Lower lobe of right lung (tissue), 2 donors: ENCODE measurements at places on chromosomes 1 and 21. TPM values are rescaled to one million over a fixed set of nuclear protein-coding genes. Genes with fewer than 3 reads are reported as not detected.

LIN28A gene
- not detected for total RNA-seq

GRCh38 chr1:161733526-161733925 lies 12.2 kb downstream of the FCRLB start:
- no peak overlapping the region for H3K4me3 ChIP-seq
- no peaks in the 10 kb centered on the region for H3K36me3 ChIP-seq
- DNase-seq: no peak
- H3K4me1 ChIP-seq: peaks cover 4% of the 10 kb centered on the region
- H3K27ac ChIP-seq: no peak overlapping the region

GRCh38 chr1:11068600-11069473 lies 9.0 kb upstream of the SRM start:
- peak; percentile 18 for DNase-seq
- H3K27me3 ChIP-seq: no peaks in the 10 kb centered on the region
- H3K36me3 ChIP-seq: peaks cover 91% of the 10 kb centered on the region
- H3K4me3 ChIP-seq: no peak overlapping the region
- no peaks in the 10 kb centered on the region for H3K4me1 ChIP-seq
- H3K27ac ChIP-seq: no peak overlapping the region

DNA sequence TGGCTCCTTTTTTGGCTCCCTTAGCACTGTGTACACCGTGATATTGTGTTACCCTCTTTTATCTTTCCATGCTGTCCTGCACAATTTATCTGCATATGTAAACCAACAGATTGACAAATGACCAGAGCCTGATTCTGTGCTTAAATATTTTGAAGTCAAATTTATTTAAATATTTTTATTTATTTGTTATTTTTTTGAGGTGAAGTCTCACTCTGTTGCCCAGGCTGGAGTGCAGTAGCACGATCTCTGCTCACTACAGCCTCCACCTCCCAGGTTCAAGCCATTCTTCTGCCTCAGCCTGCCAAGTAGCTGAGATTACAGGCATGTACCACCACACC lies 12.8 kb downstream of the PMF1 start:
- peak; percentile 13 for DNase-seq
- peaks cover 87% of the 10 kb centered on the region for H3K36me3 ChIP-seq
- no peak overlapping the region for H3K27ac ChIP-seq
- no peaks in the 10 kb centered on the region for H3K27me3 ChIP-seq

DNA sequence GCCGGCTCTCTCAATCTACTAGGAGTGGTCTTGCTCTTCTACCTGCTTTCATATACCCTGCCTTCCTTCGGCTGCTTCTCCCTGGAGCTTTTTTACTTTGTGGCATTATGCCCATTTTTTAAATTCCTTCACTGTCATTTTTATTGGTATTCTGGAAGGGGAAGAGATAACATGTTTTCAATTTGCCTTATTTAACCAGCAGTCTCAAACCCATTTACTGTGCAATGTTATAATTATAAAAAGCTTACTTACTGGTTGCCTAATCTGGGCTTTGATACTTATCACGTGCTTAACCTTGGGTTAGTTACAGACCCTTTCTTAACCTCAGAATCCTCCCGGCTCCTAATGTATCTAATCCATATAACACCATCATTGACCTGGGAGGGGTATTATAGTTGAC lies 128.1 kb downstream of the SIPA1L2 start:
- H3K27me3 ChIP-seq: no peaks in the 10 kb centered on the region
- no peak overlapping the region for H3K4me3 ChIP-seq
- peaks cover 5% of the 10 kb centered on the region for H3K4me1 ChIP-seq

DNA sequence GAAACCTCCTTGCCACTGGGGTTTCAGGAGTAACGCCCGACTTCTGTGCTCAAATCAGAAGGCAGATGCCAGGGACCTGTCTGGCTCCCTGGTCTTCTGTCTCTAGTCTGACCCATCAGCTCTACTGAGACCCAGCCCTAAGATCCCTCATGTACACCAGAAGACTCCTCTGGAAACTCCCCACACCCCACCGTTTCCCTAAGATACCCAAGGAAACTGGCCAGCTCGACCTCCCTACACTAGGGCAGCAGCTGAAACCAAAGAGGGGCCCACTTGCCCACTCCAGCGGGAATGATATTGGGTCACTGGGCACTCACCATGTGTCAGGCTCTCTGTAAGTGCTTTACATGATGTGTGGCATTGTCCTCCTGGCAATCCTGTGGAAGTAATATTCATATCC lies 469 bp upstream of the S100A16 start:
- no peak overlapping the region for H3K4me3 ChIP-seq
- DNase-seq: no peak
- H3K27me3 ChIP-seq: no peaks in the 10 kb centered on the region

GRCh38 chr1:7501723-7502603 lies 269.1 kb upstream of the VAMP3 start:
- H3K36me3 ChIP-seq: no peaks in the 10 kb centered on the region
- no peaks in the 10 kb centered on the region for H3K4me1 ChIP-seq
- no peak overlapping the region for H3K4me3 ChIP-seq
- DNase-seq: no peak
- H3K27ac ChIP-seq: no peak overlapping the region
- peaks cover 5% of the 10 kb centered on the region for H3K27me3 ChIP-seq

PARP1 gene
- 59.2 TPM for total RNA-seq

- no peaks in the 10 kb centered on the region for H3K36me3 ChIP-seq
- no peak overlapping the region for H3K4me3 ChIP-seq
- no peak for DNase-seq
- H3K27me3 ChIP-seq: peaks cover 23% of the 10 kb centered on the region
Measured at GRCh38 chr1:51919684-51920083, 41.2 kb upstream of the NRDC start.

DNA sequence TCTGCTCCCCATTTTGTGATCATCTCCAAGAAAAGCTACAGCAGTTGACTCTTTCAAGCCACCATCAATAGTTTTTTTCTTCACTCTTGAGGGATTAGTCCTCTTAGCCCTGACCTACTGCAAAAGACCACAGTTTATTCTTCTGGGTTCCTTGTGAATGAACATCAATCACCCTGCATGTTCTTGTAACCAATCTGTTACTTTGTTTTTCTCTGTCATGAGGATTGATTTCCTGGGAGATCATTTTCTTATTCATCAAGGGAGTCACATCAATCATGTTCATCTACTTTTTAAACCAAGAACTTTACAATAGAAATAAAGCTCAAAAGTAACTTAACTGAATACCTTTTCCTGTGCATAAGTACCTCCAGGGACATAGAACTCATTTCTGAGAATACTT lies 21.8 kb downstream of the ILDR2 start:
- H3K36me3 ChIP-seq: no peaks in the 10 kb centered on the region
- peaks cover 6% of the 10 kb centered on the region for H3K27me3 ChIP-seq
- DNase-seq: no peak
- H3K27ac ChIP-seq: no peak overlapping the region
- H3K4me1 ChIP-seq: no peaks in the 10 kb centered on the region

DNA sequence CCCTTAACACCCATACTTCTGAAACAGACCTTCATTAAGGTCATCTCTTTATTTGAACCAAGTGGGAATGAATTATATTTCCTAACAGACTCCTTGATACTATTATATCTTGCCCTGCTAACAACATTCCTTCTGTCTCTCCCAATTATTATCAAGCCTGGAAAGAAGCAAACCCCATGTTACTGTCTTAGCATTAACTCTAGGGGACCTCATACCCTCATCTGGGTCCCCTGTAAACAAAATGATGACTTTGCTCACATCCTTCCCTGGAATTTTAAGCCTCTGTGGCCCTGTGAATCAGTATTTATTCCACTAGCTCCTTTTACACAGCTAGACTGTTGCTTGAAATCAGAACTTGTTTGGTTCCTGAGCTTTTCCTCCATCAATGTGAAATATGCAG lies 38.3 kb upstream of the BCL10 start:
- no peak overlapping the region for H3K4me3 ChIP-seq
- H3K27ac ChIP-seq: peak overlapping the region; percentile 18
- DNase-seq: no peak
- H3K36me3 ChIP-seq: no peaks in the 10 kb centered on the region
- peaks cover 17% of the 10 kb centered on the region for H3K4me1 ChIP-seq

- DNase-seq: no peak
- H3K36me3 ChIP-seq: peaks cover 3% of the 10 kb centered on the region
- H3K4me1 ChIP-seq: no peaks in the 10 kb centered on the region
- no peak overlapping the region for H3K27ac ChIP-seq
Measured at GRCh38 chr1:116585886-116586285, 15.1 kb upstream of the CD58 start.

DNA sequence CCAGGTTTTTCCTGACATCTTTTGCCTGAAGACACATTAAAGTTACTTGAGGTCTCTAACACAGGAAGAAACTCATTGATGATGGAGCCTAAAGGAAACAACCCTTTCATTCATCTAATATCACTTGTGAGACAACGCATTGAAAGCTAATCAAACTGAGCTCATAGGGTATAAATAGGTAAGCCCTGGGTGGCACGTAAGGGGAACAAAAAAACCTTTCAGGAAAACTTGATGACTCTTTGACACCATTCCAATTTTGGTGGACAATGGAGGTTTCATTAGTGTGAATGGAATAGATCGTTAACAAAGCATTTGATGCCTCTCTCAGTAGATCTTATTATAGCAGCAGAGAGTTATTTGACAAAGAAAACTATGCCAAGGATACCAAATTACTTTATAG lies 80.7 kb upstream of the DUSP10 start:
- no peak for DNase-seq
- H3K27me3 ChIP-seq: no peaks in the 10 kb centered on the region
- H3K4me1 ChIP-seq: peaks cover 6% of the 10 kb centered on the region
- no peaks in the 10 kb centered on the region for H3K36me3 ChIP-seq
- H3K27ac ChIP-seq: no peak overlapping the region

- H3K27me3 ChIP-seq: no peaks in the 10 kb centered on the region
- H3K4me1 ChIP-seq: no peaks in the 10 kb centered on the region
- no peak overlapping the region for H3K4me3 ChIP-seq
- DNase-seq: no peak
Measured at GRCh38 chr1:238177351-238177750, 286.6 kb upstream of the ZP4 start.

COL11A1 gene
- 0.56 TPM for total RNA-seq

GRCh38 chr1:48743480-48743879 lies 33.2 kb downstream of the BEND5 start:
- no peaks in the 10 kb centered on the region for H3K27me3 ChIP-seq
- no peak overlapping the region for H3K27ac ChIP-seq
- no peaks in the 10 kb centered on the region for H3K4me1 ChIP-seq
- H3K36me3 ChIP-seq: peaks cover 23% of the 10 kb centered on the region
- DNase-seq: no peak
- H3K4me3 ChIP-seq: no peak overlapping the region

- peak overlapping the region; percentile 86 for H3K4me3 ChIP-seq
- H3K36me3 ChIP-seq: peaks cover 18% of the 10 kb centered on the region
- peaks cover 8% of the 10 kb centered on the region for H3K27me3 ChIP-seq
- peaks cover 18% of the 10 kb centered on the region for H3K4me1 ChIP-seq
Measured at GRCh38 chr1:54884135-54884586, 2.8 kb downstream of the DHCR24 start.

FMO1 gene
- 2.4 TPM for total RNA-seq

C1QA gene
- 935 TPM for total RNA-seq

CCDC17 gene
- 20.3 TPM for total RNA-seq

- no peaks in the 10 kb centered on the region for H3K36me3 ChIP-seq
- no peak overlapping the region for H3K4me3 ChIP-seq
- H3K27me3 ChIP-seq: no peaks in the 10 kb centered on the region
- DNase-seq: no peak
- no peak overlapping the region for H3K27ac ChIP-seq
Measured at GRCh38 chr1:67137307-67137753, 2.6 kb upstream of the C1orf141 start.

- no peaks in the 10 kb centered on the region for H3K36me3 ChIP-seq
- H3K4me3 ChIP-seq: no peak overlapping the region
- no peak overlapping the region for H3K27ac ChIP-seq
- DNase-seq: no peak
Measured at GRCh38 chr1:47675721-47676120, 237.9 kb downstream of the FOXD2 start.

DNA sequence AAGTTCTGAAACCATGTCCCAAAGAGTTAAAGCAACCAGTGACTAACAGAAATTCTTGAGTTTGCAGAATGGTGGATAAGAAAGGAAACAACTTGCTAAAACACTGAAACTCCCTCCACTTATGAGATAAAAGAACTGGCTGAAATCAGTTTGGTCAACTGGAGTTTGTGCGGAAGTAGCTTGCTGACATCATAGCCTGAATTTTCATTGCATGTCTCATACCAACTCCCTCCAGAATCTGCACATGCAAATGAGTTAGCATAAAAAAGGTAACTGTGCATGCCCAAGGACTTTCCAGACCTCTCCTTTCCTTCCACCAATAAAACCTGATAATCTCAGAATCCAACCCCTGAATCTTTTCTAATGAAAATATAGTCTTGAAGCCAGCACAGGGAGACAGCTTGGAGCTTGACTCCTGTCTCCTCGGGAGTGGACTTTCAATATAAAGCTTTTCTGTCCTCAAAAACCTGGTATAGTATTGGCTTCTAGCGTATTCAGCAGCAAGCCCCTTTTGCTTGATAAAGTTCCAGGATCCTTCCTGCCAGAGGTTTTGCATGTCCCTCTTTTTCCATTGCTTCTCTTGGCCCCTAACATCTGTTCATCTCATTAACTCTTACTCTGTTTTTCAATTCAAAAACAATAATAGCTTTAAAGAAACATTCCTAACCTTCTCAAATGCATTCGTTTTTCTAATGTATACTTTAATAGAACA lies 785.8 kb upstream of the ADGRL4 start:
- no peaks in the 10 kb centered on the region for H3K36me3 ChIP-seq
- no peak for DNase-seq
- no peak overlapping the region for H3K27ac ChIP-seq

LRRC38 gene
- total RNA-seq: not detected

- H3K4me1 ChIP-seq: peaks cover 8% of the 10 kb centered on the region
- H3K27ac ChIP-seq: no peak overlapping the region
- no peaks in the 10 kb centered on the region for H3K36me3 ChIP-seq
- no peak overlapping the region for H3K4me3 ChIP-seq
- DNase-seq: no peak
Measured at GRCh38 chr1:53334312-53334711, 6.4 kb upstream of the LRP8 start.

ITPKB gene
- 42.3 TPM for total RNA-seq

IRF6 gene
- total RNA-seq: 18.2 TPM

LDLRAD2 gene
- total RNA-seq: 0.32 TPM

ITLN2 gene
- 30.7 TPM for total RNA-seq

ELF3 gene
- 74.1 TPM for total RNA-seq

REN gene
- 0.59 TPM for total RNA-seq

- no peak for DNase-seq
- no peaks in the 10 kb centered on the region for H3K27me3 ChIP-seq
- no peaks in the 10 kb centered on the region for H3K4me1 ChIP-seq
- no peak overlapping the region for H3K4me3 ChIP-seq
Measured at GRCh38 chr1:247681288-247681897, 1.9 kb upstream of the OR13G1 start.

GRCh38 chr1:232655746-232656085 lies 25.8 kb upstream of the SIPA1L2 start:
- no peaks in the 10 kb centered on the region for H3K27me3 ChIP-seq
- no peaks in the 10 kb centered on the region for H3K4me1 ChIP-seq
- DNase-seq: no peak
